NCI-H2029 treated with DMSO at 0.1 percent for 48 hours (cell line): ENCODE measurements at places on chromosomes 5 and 9.

- DNase-seq = no peak
These were observed 60.3 kb downstream of the HSPA4 start for GRCh38 chr5:133112026-133112660.

DNA sequence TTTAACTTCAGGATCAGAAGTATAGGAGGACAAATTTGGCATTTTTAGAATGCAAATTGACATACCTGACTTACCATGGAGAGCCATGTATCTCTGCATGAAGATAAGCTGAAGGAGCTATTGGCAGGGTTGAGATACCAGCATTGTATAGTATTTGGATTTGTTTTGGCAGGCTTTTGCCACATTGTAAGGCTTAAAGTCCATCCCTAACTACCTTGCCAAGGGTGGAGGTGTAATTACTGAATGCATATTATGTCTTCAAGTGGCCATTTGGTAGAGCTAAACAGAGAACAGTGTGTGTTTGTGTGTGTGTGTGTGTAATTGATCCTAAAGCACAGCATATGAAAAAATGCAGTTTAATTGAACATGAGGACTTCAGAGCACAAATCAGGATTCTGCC lies 324.7 kb downstream of the FAM170A start:
- DNase-seq = no peak

DNA sequence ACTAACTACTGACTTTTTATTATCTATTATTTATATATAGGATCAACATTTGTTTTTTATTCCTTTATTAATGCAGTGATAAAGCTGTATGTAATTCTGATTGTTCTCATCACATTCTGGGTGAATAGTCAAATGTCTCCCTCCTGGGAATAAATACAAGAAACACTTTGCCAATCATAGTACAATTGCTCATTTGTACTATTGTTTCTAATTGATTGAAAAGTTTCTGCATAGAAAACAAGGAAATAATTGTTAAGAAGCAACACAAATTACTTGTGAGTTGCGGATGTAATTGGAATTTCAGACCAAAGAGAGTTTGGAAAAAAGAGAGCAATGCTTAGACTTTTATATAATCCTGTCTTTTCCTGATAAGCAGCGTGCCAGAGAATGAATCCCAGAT lies 1013.9 kb downstream of the EFNA5 start:
- DNase-seq = no peak

GRCh38 chr9:122226142-122226757 lies 2.5 kb downstream of the LHX6 start:
- no peak for DNase-seq

- no peak for DNase-seq
These were observed 165.8 kb downstream of the SEMA5A start for GRCh38 chr5:9380109-9380508.

GRCh38 chr9:21688108-21689102 lies 114.0 kb upstream of the MTAP start:
- peak; percentile 65 for DNase-seq

DNA sequence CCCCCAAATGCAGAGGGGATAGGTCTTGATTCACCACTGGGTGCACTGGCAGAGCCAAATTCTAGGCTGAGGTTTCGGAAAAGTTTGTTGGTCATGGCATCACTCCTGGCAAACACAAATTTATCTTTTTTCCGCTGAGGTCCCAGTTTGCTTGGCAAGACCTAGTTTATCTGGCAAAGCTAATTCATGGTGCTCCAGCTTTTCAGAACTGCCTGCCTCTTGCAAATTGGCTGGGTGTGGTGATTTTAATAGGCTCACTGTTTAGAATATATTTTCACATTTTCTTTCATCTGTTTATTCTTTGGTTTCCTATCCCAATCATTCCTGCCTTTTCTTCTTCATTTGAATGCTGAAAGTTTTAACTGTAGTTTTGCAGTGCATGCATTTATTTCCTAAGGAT lies 50.5 kb upstream of the MAMDC2 start:
- no peak for DNase-seq
